ENCODE measurements at places on chromosomes 16 and 17. TPM values are rescaled to one million over a fixed set of nuclear protein-coding genes. Genes with fewer than 3 reads are reported as not detected.

GRCh38 chr17:10261098-10261497 is 62.7 kb upstream of the GAS7 start:
- no peak for ATAC-seq

GRCh38 chr16:68722119-68723024 is 14.7 kb upstream of the CDH1 start:
- no peak for ATAC-seq

The OR2C1 gene
- total RNA-seq, result not detected

The SYT17 gene
- 5.2 TPM for total RNA-seq

The TERB1 gene
- total RNA-seq, result not detected

All from gastroesophageal sphincter (tissue), 4 donors.